HCEC 1CT (cell line): ENCODE measurements at places on chromosomes 2 and 18.

GRCh38 chr18:23648456-23648855 is 14.3 kb downstream of the ANKRD29 start:
- no peak for DNase-seq

GRCh38 chr18:12399231-12399630 is 8.5 kb upstream of the PRELID3A start:
- no peak for DNase-seq

GRCh38 chr2:109120166-109120565 is 8.8 kb upstream of the SH3RF3 start:
- no peak for DNase-seq

- DNase-seq = no peak
These were observed 152.6 kb downstream of the GALNT14 start for GRCh38 chr2:30985493-30986230.

DNA sequence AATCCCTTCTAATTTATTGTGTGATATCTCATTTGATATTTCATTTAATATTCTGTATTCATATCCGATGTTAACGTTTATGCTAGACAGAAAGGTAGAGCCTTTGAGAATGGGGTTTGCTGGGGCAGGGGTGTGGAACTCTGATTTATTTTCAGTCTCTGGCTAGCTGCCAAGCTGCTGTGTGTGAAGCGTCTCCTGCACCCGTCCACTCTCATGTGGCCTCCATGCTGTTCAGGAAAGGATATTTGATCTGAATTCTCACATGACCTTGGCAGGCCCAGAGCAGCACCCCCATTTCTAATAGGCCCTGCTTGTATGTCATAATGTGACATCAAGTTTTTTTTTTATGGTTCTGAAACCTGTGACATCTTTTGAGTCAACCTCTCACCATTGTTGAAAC is 1.6 kb downstream of the IL1R1 start:
- DNase-seq = no peak

- DNase-seq = no peak
These were observed 6.0 kb upstream of the CIB4 start for GRCh38 chr2:26646986-26647672.

DNA sequence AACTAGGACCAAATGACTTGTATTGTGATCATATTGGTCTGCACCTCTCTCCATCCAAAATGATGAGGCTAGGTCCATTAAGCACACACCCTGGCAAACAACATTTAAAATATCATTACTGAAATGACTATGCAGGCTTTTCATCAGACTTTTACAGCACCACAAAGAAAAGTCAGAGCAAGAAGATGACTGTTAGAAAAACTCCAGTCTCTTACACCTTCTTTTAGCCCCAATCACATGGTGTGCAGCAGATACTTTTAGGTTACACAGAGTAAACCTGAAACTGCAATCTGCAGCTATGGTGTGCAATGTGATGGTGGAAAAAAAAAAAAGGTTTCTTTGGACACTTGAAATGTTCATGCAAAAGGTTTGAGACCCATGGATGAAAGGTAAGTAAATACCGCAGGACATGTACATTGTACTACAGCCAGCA is 5.4 kb upstream of the POLI start:
- DNase-seq = no peak

DNA sequence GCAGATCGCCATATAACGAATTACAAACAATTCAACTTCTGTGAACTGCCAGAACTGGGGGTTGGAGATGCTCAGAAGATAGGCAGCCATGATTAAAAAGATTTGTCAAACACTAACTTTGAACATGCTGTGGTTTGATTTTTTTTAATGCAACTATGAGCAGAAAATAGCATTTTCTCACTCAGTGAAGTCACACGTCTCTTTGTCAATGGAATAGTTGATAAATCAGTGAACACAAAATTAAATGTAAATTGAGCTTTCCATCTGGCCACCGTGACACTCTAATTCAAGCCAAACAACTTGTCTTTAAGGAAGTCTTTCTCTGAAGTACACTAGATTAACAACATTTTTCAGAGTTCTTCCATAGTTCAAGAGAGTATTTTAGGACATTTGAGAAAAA is 228.6 kb upstream of the LINC00305 start:
- no peak for DNase-seq

GRCh38 chr2:172086241-172087206 is 1.2 kb downstream of the DLX1 start:
- DNase-seq = no peak
